NCI-H1436 treated with DMSO at 0.1 percent for 48 hours (cell line): ENCODE measurements at places on chromosomes 6 and 20.

- DNase-seq = no peak
These were observed 37.7 kb downstream of the ECHDC1 start for GRCh38 chr6:127305741-127306140.

DNA sequence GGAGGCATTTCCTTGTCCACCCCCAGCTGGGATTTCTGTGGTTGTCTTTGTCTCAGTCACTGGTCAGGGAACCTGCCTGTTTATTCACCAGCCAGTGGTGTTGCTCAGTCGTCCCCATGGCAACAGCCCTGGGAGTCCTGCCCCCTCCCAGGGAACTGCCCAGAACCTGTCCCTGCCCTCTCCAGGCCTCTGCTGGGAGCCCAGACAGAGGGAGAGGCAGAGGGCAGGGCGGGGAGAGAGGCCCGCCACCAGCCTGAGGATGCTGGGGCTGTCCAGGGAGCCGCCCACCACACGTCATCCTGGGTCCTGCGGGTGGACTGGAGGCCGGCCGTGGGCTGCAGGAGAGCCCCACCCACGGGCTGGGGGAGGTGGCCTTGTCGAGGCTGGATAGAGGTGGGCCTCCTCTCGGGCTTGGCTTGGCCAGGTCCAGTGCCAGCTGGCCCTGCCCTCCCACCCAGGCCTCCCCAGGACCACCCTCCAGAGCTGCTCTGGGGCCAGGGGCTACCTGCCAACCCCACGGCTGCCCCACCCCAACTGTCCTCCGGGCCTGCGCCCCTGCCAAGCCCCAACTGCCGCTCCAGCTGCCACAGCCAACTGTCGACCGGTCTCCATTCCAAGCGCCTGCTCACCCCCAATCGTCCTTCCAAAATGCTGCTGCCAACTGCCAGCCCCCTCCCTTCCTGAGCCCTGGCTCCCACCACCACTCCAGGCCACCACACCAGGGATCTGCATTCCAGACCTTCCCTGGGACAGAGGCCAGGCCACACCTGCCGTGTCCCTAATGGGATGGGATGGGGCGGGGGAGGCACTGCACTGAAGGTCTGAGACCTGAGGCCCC, 4.2 kb upstream of the ZBTB46 start:
- no peak for DNase-seq

- DNase-seq = no peak
These were observed 243.3 kb downstream of the EPHA7 start for GRCh38 chr6:93176070-93176469.

DNA sequence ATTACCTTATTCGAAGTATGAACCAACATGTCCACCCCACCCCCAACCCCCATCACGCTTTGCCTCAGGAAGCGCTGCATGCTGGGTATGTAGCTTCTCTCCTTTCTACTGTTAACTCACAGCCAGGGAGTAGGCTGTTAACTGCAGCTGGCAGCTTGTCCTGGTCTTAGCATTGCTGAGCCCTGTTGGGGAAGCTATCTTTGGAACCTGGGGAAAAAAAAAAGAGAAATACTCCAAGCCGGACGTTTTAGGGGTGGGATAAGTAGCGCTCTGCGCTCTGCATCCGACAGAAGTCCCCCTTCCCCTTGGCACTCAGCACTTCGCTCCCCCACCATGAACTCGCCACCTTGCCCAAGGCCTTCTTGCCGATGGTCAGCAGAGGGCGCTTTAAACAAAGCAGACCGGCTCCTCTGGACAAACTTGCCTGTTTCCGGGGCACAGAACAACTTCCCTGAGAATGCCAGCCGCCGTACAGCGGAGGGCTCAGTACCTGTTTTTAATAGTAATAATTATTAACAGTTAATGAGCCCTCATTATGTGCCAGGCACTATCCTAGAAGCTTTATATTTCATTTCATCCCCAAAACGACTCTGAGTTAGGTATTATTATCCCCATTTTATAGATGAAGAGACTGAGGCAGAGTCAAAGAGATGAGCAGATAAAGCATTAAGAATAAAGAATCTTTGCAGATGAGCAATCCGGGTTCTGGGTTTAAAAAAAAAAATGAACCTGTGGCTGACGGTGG, 35.2 kb upstream of the MDFI start:
- peak; percentile 55 for DNase-seq

DNA sequence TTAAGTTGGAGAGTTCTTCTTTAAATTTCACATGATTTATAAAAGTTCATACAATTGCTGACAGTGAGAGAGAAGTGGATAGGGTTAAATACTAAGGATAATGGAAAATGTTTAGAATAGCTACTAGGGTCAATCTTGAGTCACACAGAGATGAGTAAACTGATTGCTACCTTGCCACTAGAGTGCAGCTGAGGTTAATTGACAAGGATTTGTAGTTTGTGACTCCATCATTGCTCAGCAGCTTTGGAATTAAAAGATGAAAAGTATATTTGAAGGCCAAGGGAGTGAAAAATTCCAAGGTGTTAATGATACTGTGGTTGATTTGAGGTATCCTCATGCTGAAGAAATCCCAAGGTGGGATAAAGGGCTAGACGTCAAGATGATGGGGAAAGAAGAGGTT, 524.0 kb downstream of the UTRN start:
- DNase-seq = no peak

- no peak for DNase-seq
These were observed 28.8 kb upstream of the APMAP start for GRCh38 chr20:25021336-25021735.

DNA sequence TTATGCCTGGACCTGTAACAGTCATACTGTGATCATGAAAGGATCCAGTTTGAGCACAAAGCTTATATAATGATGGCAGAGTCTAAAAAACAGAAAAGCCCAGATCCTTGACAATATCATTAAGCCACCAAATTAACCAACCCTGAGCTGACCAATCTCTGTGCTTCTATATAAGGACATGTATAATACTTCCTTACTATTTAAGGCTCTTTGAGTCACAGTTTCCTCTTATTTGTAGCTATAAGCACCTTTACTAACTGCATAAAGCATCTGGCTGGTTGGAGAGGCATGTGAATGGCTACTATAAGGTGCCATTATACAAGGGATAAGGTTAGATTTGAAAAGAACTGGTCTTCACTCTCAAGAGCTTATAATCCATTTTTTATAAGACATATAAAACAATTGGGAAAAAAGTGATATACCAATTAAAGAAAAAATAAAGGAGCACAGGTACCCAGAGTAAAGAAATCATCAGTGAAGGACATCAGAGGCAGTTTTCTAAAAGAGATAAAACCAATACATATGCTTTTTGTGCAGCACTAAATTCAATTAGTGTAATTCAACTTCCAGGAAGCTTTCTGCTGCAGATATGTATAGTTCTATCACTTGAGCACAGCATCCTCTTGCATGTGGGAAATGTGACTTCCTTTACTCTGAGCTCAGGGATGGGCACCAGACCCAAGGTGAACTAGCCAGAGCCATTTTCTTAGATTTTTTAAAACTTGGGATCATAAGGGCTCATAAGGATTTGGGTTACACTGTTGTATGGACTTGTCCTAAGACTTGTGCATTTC, 121.0 kb downstream of the BTBD9 start:
- DNase-seq = no peak

GRCh38 chr6:3009930-3010329, 10.2 kb downstream of the NQO2 start:
- no peak for DNase-seq

- DNase-seq = no peak
These were observed 3.3 kb downstream of the PCIF1 start for GRCh38 chr20:45937765-45938164.

GRCh38 chr6:73710470-73710869, 14.5 kb downstream of the CD109 start:
- DNase-seq = no peak

- no peak for DNase-seq
These were observed 246.7 kb downstream of the TTLL2 start for GRCh38 chr6:167571550-167571949.

- DNase-seq = no peak
These were observed 304.9 kb upstream of the JAG1 start for GRCh38 chr20:10978713-10979112.

- no peak for DNase-seq
These were observed 199.3 kb downstream of the TFAP2C start for GRCh38 chr20:56828402-56828801.

DNA sequence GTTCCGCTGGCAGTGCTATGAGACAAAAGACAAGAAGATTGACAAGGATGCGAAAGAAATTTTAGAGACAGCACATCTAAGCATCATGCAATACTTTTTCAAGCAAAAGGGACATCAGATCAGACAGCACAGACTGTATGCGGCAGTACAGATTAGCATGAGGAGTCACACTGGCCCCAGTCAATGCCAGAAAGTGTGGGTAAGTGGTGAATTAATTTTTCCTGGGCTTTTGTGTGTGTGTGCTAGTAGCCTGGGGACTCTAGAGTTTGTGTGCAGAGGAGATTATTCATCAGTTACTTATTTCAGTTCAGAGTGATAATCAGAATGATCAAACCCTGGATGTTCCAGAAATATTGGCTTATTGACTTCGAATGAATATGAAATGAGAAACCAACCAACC, 47.2 kb downstream of the LAMA4 start:
- no peak for DNase-seq

- DNase-seq = no peak
These were observed 39.0 kb downstream of the B4GALT5 start for GRCh38 chr20:49674383-49675352.

- DNase-seq = no peak
These were observed 2.1 kb upstream of the HIVEP1 start for GRCh38 chr6:12009876-12010634.

DNA sequence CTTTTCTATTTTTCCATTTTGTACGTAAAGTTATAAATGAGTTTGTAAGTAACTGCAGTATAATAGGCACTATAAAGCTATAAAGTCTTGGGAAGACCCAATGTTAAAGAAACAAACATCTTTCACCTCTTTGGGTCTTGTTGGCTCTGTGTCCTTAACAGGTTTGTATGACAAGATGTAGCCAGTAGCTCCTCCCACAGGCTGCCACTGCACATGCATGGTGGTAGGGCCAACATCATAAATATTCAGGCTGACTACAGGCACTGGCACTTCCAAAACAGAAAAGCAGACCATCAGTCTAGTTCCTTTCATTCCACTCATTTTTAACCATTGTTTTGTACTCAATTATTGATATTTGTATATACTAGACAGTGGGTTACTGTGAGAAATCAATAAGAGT, 59.9 kb downstream of the COL12A1 start:
- DNase-seq = no peak

GRCh38 chr20:41609474-41609873, 8.7 kb downstream of the CHD6 start:
- no peak for DNase-seq

DNA sequence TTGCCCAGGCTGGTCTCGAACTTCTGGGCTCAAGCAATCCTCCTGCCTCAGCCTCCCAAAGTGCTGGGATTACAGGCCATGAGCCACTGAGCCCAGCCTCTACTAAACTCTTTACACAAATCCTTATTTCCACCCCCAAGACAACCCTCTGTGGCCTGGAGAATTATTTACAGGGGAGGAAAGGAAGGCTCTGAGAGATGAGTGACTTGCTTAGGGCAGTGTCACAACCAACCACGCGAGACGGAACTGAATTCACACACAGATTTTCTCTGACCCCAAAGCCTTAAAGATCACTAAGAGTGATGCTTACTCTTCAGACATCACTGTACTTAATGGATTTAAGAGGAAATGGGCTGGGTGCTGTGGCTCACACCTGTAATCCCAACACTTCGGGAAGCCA, 86.2 kb downstream of the RIPOR3 start:
- no peak for DNase-seq

- no peak for DNase-seq
These were observed 1131.7 kb upstream of the EYS start for GRCh38 chr6:66838764-66839163.

- no peak for DNase-seq
These were observed 1.8 kb downstream of the GJA1 start for GRCh38 chr6:121436960-121437850.

DNA sequence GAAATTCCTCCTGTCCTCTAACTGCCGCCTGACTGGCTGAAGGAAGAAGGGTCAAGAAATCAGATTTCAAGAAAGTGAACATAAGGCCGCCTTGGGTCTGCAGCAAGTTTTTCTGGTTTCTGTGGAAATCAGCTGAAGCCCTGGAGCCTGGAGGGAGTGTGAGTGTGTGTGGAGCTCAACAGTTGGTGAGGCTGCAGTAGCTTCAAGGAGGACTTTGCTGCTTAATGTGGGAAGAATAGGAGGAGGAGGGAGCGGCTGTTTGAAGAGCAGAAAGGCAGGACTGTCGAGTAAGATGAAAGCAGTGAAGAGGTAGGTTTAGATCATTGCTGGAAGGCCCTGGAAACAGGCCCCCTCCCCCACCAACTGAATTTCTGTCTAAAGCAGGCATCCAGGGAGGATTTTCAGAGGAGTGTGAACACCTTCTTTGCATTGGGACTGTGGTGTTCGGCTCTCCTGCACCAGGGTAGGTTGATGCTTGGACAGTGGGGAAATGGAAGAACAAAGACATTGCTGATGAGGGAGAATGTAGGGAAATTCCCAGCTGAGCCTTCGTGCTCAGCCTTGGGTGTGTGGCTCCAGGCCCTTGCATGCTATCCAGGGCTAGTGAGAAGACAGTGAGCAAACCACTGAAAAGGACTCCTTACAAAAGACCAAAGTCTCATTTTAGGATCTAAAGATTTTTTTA, 79.5 kb upstream of the VSTM2L start:
- no peak for DNase-seq

DNA sequence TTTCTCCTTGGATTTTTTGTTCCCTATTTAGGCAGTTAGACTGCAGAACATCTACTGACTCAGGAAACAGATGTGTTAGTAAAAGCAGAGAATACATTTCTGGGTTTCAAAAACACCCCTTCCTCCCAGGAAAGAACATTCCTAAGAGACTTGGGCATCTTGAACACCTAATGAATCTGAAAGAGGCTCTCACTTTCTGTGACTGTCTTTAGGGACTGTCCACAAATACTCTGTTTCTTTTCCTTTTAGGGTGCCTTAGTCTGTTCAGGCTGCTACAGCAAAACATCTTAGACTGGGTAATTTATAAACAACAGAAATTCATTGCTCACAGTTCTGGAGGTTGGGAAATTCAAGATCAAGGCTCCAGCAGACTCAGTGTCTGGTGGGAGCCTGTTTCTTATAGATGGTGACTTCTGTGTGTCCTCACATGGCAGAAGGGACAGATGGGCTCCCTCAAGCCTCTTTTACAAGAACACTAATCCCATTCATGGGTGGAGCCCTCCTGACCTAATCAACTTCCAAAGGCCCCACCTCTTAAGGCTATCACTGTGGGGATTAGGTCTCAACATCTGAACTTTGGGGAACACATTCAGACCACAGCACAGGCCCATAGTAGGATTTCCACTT, 19.4 kb upstream of the CCN5 start:
- no peak for DNase-seq

GRCh38 chr20:59322081-59322480, 21.7 kb downstream of the EDN3 start:
- no peak for DNase-seq

DNA sequence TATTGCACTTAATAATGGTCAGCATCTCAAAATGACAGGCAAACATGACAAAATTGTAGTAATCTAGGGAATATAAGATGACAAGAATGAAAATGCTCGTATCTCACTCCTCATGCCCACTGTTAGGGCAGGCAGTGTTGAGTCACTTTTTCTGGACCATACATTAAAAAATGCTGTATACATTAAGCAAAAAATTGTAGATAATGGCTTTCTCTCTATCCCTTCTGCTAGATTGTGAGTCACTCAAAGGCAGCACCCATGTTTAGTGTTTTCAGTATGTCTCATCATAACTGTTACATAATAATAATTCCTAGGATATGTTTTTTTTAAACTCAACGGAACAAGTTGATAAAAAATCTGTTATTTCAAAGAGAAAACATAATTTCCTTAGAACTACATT, 199.3 kb downstream of the TENT5A start:
- DNase-seq = no peak
